CD8-positive, alpha-beta memory T cell (primary cell): ENCODE measurements at places on chromosomes 4 and X. TPM values are rescaled to one million over a fixed set of nuclear protein-coding genes. Genes with fewer than 3 reads are reported as not detected.

GAB3 gene
- 6.7 TPM for total RNA-seq

DCX gene
- total RNA-seq = not detected

PNMA6F gene
- not detected for total RNA-seq

UNC5C gene
- not detected for total RNA-seq

TCP11X2 gene
- total RNA-seq = not detected

GRCh38 chrX:148426467-148426866 lies 74.0 kb upstream of the AFF2 start:
- no peaks in the 10 kb centered on the region for H3K27me3 ChIP-seq
- no peak overlapping the region for H3K4me3 ChIP-seq
- H3K27ac ChIP-seq = no peak overlapping the region
- H3K36me3 ChIP-seq = no peaks in the 10 kb centered on the region
- DNase-seq = no peak

GRCh38 chr4:126532527-126532926 lies 1100.2 kb upstream of the INTU start:
- H3K4me1 ChIP-seq = no peaks in the 10 kb centered on the region
- no peak overlapping the region for H3K27ac ChIP-seq
- H3K27me3 ChIP-seq = no peaks in the 10 kb centered on the region
- no peak overlapping the region for H3K4me3 ChIP-seq
- H3K36me3 ChIP-seq = no peaks in the 10 kb centered on the region

DNA sequence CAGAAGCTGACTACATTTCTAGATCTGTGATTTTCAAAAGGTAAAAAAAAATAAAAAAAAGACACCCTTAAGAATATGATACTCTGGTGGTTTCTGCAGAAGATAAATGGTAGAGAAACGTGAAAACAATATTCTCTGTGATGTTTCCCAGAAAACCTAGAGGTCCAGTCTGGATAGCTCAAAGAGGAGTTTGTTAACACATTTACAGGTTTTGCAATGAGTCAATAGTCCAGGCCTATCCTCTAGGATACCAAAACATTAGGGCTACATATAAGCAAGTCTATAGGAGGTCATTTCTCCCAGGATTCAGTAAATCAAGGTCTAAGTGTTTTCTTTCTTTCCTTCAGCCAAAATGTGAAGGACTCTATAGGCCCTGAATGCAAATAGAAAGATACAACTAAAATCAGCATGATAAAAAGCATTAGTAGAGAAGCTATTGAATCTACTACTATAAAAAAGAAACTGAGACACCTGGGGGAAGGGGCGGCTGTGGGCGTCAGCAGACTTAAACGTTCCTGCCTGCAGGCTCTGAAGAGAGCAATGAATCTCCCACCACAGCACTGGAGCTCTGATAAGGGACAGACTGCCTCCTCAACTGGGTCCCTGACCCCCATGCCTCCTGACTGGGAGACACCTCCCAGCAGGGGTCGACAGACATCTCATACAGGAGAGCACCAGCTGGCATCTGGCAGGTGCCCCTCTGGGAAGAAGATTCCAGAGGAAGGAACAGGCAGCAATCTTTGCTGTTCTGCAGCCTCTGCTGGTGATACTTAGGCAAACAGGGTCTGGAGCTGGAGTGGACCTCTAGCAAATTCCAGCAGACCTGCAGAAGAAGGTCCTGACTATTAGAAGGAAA lies 33.7 kb upstream of the SPP1 start:
- H3K36me3 ChIP-seq = no peaks in the 10 kb centered on the region
- no peak overlapping the region for H3K4me3 ChIP-seq
- no peak for DNase-seq

GRCh38 chr4:6606465-6607235 lies 31.7 kb downstream of the MAN2B2 start:
- H3K4me3 ChIP-seq = no peak overlapping the region
- no peaks in the 10 kb centered on the region for H3K4me1 ChIP-seq
- no peak for DNase-seq

GRCh38 chr4:8316251-8316771 lies 46.8 kb downstream of the HTRA3 start:
- no peak overlapping the region for H3K4me3 ChIP-seq
- no peaks in the 10 kb centered on the region for H3K36me3 ChIP-seq
- no peaks in the 10 kb centered on the region for H3K4me1 ChIP-seq
- DNase-seq = no peak

DNA sequence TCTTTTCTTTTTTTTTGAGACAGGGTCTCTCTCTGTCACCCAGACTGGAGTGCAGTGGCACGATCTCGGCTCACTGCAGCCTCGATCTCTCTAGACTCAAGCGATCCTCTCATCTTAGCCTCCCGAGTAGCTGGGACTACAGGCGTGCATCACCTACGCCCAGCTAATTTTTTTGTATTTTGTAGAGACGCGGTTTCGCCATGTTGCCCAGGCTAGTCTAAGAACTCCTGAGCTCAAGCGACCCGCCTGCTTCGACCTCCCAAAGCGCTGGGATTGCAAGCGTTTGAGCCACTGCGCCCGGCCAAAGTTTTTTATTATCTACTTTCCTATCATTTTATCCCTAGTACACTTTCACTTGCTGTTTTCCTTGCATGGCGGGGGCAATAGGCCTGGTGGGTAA lies 1.4 kb downstream of the UBA6 start:
- H3K36me3 ChIP-seq = no peaks in the 10 kb centered on the region
- peak overlapping the region; percentile 84 for H3K4me3 ChIP-seq
- H3K27ac ChIP-seq = peak overlapping the region; percentile 89
- DNase-seq = no peak

DNA sequence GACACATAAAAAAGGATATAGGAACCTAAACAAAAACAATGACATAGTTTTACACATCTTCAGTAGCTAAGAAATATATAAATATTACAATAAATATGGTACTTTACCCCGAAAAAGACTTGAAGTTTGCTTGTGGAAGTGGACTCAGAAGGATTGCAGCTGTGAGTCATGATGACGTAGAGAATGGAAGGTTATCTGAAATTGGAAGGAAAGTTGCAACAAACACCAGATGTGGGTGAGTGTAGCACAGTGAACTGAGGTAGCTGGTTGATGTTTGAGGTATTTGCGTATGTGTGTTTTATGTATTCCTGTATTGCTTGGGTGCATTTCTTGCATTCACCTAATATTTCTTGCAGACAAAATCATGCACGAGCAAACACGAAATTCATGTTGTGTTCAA lies 113.0 kb downstream of the ARX start:
- no peak overlapping the region for H3K27ac ChIP-seq
- no peaks in the 10 kb centered on the region for H3K36me3 ChIP-seq
- no peaks in the 10 kb centered on the region for H3K4me1 ChIP-seq
- DNase-seq = no peak

DNA sequence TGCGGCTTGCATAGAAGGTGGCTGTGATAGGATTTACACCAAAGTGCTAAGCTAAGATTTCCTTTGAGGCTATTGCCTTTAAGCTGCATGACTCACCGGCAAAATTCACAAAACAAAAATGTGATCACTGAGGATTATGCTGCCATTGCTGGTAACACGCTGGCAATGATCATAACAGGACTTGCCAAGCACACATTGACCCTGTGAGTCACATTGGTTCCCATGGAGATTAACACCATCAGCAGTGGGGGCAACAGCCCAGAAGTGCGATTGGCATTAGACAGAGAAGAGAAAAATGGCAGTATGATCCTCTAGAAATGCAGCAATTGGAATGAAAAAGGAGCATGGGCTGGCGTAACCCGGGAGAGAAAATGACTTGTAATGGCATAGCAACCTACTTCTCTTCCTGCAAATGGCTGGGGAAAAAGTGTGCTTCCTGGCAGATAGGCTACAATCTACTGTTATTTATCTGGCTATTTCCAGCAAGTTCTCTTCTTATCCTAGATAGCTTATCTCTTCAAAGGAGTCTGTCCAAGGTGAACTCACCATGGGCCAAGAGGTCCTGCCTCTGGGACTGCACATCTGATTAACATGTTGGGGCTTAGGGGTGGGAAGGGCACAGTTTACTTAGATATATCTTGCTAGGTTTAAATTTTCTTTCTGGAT lies 314.2 kb upstream of the IGFBP7 start:
- H3K27ac ChIP-seq = no peak overlapping the region
- no peaks in the 10 kb centered on the region for H3K36me3 ChIP-seq
- no peaks in the 10 kb centered on the region for H3K4me1 ChIP-seq
- H3K4me3 ChIP-seq = no peak overlapping the region
- no peaks in the 10 kb centered on the region for H3K27me3 ChIP-seq

- H3K27me3 ChIP-seq = no peaks in the 10 kb centered on the region
- no peak overlapping the region for H3K27ac ChIP-seq
- H3K4me1 ChIP-seq = no peaks in the 10 kb centered on the region
These were observed 15.7 kb downstream of the ATP10D start for GRCh38 chr4:47500776-47501175.

DNA sequence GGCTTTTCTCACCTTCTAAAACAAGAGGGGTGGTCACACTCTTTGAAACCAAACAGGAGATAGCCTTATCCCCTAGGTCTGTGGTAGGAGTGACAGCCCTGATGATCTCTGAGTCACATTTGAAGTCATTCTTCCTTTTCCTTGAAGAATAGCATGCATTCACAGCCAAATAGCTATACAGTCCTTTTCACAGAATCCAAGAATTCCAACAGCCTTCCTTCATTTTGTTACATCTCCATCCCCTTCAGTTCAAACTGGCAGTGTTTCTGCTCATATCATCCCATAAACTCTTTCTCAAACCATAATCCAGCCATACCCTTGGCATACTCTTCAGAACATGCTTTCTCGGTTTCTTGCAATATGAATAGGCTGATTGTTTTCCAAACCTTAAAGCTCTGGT lies 33.3 kb upstream of the TMEM184C start:
- no peaks in the 10 kb centered on the region for H3K27me3 ChIP-seq
- H3K4me3 ChIP-seq = no peak overlapping the region
- no peak for DNase-seq
- no peak overlapping the region for H3K27ac ChIP-seq
- no peaks in the 10 kb centered on the region for H3K4me1 ChIP-seq

DNA sequence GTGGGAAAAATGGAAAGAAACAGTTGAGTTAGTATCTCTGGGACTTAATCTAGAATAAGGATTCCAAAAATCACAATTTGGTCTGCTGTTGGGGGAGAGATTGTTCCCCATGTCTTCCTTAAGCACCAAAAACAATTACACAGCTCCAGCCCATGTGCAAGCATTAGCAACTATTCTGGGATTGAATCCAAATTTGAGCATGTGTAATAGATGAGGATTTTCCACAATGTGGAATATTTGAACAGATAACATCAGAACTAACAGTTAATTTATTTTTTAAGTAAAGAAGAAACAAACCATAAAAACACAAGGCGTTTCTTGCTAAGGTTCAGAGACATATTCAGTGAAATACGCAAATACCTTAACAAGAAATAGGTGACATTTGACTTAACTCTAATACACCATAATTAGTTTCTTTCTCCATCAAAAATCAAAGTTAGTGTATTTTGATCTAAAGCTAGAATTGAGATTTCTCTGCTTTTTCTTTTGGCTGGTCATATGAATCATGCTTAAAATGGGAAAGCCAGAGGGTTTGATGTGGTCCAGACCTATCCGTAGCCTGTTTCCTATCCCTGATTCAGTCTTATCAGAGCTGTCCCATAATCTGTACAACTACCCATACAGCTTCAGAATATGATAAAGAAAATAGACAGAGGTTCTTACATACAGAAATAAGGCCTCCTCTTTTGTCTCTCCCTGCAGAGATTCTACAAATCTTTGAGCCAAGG lies 413.4 kb downstream of the PACRGL start:
- no peak for DNase-seq
- H3K4me3 ChIP-seq = no peak overlapping the region
- no peak overlapping the region for H3K27ac ChIP-seq
- H3K27me3 ChIP-seq = no peaks in the 10 kb centered on the region

DNA sequence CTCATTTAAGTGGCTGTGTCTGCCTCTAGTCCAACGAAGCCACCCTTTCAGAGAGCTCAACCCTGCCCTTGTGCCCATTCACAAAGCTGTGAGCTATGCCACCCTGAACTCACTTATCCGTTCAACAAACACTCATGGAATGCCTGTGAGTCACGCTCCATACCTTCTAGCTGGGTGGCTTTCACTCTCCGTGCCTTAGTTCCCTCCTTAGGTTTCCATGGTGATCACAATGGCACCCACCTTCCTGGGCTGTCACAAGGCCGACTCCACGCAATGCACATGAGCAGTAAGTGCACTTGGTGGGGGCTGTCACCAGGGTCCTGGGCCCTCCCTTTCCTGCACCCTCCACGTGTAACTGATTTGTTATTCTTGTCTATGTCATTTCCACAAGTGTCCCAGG lies 37.2 kb upstream of the PPP2R2C start:
- no peak overlapping the region for H3K27ac ChIP-seq
- DNase-seq = no peak
- no peaks in the 10 kb centered on the region for H3K36me3 ChIP-seq
- H3K4me3 ChIP-seq = no peak overlapping the region
- H3K4me1 ChIP-seq = no peaks in the 10 kb centered on the region

- H3K27me3 ChIP-seq = no peaks in the 10 kb centered on the region
- H3K4me1 ChIP-seq = peaks cover 26% of the 10 kb centered on the region
- H3K4me3 ChIP-seq = no peak overlapping the region
These were observed 69.6 kb downstream of the NOCT start for GRCh38 chr4:139085141-139085540.

- no peak overlapping the region for H3K4me3 ChIP-seq
- no peaks in the 10 kb centered on the region for H3K4me1 ChIP-seq
These were observed 314.6 kb downstream of the STPG2 start for GRCh38 chr4:97828646-97829045.

DNA sequence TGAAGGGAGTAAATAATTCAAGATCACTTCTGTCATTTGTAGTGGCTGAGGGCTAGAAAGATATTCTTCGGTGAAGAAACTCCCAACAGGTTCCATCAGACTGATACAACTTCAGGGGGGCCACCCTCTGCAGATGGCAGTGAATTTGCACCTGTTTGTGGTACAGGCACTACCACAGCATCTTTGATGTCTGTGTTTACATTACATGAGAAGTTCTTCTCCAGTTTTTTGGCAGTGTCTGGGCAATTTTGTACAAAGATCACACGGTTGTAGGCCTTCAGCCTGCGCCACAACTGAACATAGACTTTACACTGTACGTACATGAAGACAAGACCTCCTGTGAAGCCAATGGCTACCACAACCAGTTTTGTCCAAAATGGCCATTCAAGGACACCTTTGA lies 34.2 kb downstream of the TMA16 start:
- H3K4me1 ChIP-seq = no peaks in the 10 kb centered on the region
- DNase-seq = no peak
- H3K4me3 ChIP-seq = no peak overlapping the region
- H3K27me3 ChIP-seq = no peaks in the 10 kb centered on the region
- no peaks in the 10 kb centered on the region for H3K36me3 ChIP-seq
